ACHN (cell line): ENCODE measurements at places on chromosomes 7 and 10.

DNA sequence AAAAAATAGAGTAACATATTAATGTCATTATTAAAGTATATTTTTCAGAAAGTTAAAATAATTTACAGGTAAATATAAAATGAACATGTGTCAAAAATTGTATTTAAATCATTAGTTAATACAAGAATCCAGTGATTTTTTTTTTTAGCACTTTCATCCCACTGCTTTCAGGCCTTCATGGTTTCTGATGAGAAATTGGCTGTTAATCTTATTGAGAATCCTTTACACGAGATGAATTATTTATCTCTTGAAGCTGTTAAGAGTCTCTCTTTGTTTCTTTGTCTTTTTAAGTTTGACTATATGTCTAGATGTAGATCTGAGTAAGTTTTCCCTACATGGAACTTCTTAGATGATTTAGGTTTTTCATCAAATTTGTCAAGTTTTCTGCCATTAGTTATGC is 578.5 kb upstream of the KCND2 start:
- DNase-seq = peak; percentile 38

- no peak for DNase-seq
Measured at GRCh38 chr10:124554085-124554858, 92.6 kb downstream of the LHPP start.

- no peak for DNase-seq
Measured at GRCh38 chr10:131127610-131128009, 183.9 kb downstream of the TCERG1L start.

- no peak for DNase-seq
Measured at GRCh38 chr7:81081616-81082015, 162.8 kb upstream of the SEMA3C start.

DNA sequence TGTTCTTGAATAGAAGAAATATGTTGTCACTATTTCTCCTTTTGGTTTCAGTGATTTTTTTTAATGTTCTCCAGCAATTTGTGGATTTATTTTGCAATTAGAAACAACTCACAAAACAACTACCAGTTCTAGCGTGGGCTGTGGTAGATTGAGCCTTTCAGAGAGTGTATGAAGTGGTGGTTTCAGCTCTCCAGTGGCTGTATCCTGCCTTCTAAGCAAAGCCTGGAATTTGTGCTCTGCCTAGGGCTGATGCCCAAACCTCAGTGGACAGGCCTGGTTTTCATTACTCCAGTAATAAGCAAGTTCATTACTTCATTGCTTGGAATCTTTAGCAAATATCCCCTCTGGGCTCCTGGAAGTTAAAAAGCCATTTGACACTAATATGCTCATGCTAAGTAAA is 35.9 kb downstream of the APBB1IP start:
- no peak for DNase-seq

DNA sequence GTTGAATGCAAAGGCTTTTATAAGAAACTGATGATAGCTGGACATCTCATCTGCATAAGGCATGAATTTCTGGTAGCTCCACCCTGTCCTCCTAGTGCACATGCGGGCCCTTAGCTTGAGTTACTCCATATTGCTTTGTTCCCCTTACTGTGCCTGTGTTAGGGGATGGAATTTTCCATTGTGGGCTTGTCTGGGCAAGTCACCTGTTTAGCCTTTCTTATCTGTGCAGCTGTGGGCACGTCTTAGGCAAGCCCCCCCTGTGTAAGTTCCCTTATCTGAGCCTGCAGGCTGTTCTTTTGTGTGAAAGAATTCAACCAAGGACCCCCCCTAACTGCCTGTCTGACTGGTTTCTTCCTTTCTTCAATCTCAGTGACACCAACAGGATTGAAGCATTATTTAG is 14.5 kb upstream of the CROT start:
- DNase-seq = no peak

GRCh38 chr7:121331574-121331973 is 2.8 kb downstream of the WNT16 start:
- no peak for DNase-seq

DNA sequence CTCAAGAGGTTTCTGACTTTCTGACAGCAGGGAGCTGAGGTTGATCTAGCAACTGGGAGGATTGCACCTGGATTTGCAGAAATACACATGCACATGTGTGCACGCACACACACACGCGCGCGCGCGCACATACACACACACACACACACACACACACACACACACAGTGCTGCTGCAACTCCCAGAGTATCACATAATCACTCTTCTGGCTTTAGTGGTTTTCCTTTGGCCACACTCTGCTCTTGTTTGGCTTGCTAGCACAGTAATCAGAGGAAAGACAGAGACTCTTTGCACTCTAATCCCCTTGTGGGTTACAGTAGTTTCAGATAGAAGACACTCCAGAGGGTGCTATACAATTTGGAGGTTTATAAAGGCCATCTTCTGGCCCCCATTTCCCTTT is 705.0 kb downstream of the AUTS2 start:
- DNase-seq = no peak

DNA sequence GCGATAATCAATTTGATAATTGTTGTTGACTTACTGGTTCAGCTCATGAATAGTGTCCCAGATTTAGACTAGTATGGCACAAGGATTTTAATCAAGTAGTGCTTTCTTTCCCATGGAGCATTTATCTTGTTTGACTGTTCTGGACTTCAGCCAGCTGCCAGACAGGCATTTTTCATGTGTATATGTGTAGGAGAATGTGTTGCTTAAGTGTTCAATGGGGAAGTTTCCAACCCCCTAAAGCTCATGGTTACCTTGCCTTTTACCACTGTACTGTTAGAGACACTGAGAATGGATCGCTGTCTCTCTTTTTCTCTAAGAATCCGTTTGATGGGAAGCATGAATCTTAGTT is 103.9 kb downstream of the LRRC4 start:
- DNase-seq = no peak

GRCh38 chr10:99920901-99921300 is 88.8 kb downstream of the DNMBP start:
- DNase-seq = peak; percentile 9

GRCh38 chr7:96727534-96728088 is 18.0 kb upstream of the SEM1 start:
- DNase-seq = no peak

DNA sequence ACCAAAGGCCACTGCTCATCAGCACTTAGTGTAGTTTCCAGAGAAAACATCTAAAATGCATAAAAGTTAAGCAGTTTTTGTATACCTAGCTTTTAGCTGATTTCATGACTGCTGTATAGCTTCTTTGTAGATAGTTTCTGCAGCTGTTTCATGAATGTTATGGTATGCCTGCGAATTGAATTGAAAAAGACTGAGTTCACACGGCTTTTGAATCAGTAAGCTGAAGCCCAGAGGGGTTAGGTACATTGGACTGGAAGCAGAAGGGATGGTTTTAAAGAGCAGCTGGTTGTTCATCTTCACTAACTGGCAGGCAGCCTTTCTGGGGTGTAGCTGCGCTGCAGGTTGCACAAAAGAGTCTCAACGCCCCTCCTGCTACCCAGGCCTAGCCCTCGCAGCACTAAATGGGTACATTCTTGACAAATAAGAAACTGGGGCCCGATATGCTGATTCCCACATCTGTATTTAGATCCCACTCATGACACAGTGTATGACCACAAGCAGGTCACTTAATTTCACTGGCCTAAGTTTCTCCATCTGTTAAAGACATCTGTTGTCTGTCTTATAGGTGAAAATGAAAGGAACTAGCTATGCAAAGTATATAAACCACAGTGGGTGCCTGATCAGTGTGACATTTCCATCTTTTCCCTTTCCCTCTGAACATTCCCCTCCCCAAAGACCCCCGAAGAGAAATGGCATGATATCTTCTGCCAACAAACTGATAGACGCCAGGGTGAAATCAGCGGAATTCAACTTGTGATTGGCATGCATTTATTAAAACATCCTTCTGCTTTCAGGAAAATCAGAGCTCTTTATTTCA is 85.9 kb upstream of the AGBL3 start:
- DNase-seq = no peak

DNA sequence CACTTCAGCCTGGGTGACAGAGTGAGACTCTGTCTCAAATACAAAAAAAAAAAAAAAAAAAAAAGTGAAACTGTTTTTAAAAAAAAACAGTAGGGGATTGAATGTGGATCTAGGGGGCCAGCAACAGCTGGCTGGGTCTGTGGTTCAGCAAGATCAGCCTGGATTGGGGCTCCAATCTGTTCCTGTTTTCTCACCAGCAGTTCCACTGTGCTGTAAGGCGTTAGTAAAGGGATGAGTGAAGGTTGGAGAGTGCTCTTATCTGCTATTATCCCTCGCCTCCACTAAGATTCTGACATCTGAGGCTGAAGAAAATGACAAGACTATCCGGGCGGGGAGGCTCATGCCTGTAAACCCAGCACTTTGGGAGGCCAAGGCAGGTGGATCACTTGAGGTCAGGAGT is 41.6 kb upstream of the GTF2IRD1 start:
- DNase-seq = no peak

DNA sequence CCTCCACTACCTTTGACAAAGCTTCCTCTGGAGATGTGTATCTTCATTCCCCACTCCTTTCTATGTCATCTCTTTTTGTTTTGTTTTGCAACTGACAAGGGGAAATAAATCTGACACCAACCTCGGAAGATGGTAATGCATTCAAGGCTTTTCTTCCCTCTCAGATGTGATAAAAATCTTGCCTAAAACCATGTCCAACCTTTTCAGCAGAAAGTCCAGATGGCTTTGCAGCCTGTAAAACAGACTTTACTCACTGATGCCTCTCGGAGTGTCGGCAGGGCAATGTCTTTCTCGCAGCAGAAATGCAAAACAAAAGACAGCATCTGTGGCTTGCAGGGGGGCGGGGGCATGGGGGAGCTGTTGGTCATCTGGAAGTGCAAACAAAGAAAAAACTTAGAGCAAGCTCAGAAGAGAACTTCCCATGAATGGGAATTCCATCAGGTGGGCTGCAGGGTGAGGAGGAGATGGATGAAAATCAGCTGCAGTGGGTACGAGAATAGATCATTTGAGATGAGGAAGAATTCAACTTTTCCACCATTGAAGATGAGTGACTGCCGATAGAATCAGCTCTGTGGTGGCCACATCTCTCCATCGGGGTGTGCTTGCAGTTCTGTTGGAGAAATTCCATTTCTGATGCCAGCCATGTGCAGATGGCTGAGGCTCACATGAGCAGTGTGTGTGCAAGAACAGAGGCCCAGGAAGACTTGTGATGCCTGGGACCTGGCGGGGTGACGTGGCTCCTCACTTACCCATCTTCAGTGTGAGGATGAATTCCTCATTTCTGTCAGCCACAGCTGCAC is 237.7 kb downstream of the WDR37 start:
- DNase-seq = no peak

GRCh38 chr7:137329411-137329810 is 14.1 kb downstream of the PTN start:
- no peak for DNase-seq

GRCh38 chr7:44608916-44609648 is 2.7 kb downstream of the OGDH start:
- DNase-seq = no peak

DNA sequence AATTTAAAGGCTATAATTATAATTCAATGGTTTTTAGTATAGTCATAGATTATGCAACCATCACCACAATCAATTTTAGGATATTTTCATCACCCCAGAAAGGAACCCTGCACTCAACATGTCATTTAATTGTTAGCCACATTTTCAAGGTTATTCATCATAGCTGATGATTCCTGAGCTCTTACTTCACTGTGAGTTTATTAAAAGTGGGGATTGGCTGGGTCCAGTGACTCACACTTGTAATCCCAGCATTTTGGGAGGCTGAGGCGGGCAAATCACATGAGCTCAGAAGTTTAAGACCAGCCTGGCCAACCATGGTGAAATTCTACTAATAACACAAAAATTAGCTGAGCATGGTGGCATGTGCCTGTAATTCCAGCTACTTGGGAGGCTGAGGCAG is 787 bp downstream of the CCL26 start:
- no peak for DNase-seq
